Brain microvascular endothelial cell (primary cell): ENCODE measurements at places on chromosomes 4 and X.

GRCh38 chrX:52608961-52609360 is 45.7 kb downstream of the SSX7 start:
- DNase-seq = no peak

DNA sequence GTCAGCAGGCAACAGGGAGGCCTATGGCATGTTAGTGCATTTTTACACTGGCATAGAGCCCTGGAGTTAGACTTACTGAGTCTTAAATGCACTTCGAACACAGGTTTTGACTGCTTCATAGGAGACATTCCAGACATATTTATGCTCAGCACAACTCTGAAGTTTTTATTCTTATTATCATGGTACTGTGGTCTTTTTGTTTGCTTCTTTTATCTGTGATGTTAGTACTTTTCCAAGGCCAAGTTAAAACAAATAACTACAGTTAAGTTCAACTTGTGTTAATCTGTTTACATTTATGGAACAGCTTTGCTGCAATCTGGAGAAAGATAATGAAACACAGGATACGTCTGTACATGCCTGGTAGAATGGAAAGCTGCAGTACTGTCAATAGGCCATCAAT is 76.5 kb downstream of the COL4A5 start:
- peak; percentile 27 for DNase-seq

- no peak for DNase-seq
These were observed 12.8 kb upstream of the SCARB2 start for GRCh38 chr4:76226418-76226817.

DNA sequence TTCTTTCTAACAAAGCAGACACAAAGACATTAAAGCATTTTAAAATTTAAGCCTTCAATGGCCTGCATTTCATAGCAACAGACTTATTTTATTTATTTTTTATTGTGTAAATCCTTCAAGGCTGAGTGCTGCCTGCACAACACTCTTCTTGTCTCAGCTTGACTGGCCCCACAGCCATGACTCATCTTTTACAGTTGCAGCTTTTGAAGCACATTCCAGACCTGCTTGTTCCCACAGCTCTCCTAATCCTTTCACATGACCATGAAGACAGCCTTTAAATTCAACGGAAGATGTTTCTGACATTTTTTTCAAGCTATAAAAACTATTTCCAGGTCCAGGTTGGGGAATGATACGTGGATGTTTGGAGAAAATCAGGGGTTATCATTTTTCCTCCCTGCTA is 276.9 kb upstream of the TACR3 start:
- DNase-seq = peak; percentile 45

DNA sequence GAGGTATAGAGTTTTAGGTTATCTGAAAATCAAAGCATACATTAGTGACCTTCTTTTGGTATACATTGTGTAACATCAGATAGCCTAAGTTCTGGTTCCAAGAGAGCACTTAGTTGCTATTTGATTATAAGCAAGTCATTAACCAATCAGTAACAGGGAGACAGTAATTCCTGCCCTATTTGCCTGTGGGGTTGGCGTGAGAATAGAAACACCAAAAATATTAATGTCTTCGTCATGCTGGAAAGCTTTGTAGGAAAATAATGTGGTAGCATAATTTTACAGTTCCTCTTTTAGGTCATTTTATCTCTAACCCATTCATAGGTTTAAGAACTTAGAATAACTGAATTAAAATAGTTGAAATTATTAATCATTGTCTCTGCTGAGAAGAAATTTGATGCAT is 37.8 kb downstream of the NPNT start:
- DNase-seq = no peak

DNA sequence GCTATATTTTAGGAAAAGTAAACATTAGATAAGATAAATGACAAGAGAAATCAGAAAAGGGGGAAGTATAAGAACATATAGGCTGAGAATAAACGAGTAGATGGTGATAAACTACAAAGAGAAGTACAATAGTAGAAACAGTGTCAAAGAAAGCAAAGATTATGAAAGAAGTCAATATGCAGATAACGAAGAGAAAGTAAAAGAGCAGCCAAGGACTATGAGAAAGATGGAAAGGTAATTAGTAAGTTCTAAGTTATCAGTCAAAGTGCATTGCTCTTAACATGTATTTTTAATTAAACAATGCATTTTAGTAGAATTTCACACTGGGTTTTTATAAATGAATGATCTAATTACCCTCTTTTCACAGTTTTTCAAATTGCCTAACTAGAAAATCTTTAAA is 1801.3 kb upstream of the PCDH10 start:
- no peak for DNase-seq
